Activated gamma-delta T cell treated with anti-CD3 and anti-CD28 coated beads, Interleukin-2, amount 50 U/mL, for 16 hours (primary cell): ENCODE measurements at places on chromosomes 16 and 17.

DNA sequence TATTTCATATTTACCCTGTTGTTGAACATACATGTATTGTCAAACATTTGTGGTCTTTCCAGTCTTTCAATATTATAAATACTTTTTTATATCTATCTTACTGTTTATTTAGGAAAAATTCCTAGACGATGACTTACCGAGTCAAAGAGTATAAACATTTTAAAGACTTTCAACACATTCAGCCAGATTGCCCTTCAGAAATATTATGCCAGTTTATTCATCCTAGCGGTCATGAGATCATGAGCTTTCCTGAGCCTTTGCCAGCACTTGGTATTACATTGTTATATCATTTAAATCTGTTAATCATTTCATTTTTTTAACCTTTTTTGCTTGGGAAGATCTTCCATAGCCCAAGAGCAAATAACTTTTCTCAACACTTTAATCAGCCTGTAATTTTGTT lies 197.4 kb downstream of the SPECC1 start:
- no peak for DNase-seq

DNA sequence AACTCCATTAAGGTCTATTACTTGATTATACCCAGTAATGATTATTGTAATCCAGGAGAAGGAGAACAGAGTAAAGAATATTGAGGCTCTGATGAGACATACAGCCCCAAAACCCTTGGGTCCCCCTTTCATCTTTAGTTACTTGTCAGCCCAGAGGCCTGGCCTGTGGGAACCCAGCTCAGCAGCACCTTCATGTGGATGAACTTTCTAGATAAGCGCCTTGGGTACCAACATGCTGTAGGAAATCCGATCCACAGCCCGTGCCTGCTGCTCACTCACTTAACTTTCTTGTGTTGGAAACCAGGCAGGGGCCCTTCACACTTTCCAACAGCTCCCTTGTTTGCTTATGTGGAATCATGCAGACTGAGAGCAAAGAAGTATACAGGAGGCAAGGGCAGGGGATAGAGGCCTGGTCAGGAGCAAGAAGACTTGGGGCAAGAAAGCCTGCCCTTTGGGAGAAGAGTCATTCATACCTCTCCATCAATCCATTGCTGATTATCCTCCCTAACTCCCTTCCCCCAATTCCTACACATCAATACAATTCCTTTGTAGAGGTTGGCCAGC lies 64.0 kb upstream of the SOX9 start:
- no peak for DNase-seq

DNA sequence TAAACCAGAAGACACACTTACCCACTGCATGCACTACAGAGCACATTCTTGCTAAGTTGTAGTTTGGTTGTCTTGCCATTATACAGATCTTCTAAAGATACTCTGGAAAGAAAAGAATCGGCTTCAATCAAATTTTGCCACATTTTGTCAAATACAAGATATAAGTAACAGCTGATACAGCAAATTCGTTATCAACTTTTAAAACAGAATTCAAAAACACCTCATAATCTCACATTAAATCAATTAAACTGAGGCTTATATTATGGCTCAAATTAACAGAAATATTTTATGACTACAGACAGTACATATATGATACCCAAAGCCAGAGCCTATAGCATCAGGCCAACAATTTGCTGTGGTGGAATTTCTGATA lies 5.4 kb downstream of the DNAJA2 start:
- no peak for DNase-seq

DNA sequence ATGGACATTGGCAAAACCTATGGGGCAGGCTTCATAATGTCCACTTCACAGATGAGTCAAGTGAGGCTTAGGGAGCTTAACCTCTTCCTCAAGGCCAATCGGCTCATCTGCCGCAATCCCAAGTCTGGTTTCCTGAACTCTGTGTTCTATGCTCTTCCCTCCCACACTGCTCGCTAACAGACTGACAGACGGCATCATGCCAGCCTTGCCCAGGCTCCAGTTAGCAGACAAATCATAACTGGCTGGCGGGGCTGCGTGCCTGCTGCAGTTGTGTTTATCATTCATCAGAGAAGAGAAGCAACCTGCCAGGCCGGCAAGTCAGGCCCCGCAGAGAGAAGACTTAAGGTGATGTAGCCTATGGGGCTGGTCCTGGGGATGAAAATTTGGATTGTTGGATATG lies 216.2 kb upstream of the ASIC2 start:
- DNase-seq, result no peak

DNA sequence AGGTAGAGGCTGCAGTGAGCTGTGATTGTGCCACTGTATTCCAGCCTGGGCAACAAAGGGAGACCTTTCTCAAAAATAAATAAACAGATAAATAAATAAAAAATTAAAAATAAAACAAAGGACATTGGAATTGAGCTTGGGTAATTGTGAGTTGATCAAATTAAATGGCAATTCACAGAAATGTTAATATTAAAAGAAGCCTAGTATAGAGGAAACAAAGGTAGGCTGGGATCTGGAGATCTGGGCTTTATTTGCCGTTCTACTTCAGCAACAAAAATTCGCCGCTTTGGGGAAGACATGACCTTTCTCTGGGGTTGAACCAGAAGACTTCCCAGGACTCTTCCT lies 332 bp upstream of the VPS25 start:
- DNase-seq, result no peak

DNA sequence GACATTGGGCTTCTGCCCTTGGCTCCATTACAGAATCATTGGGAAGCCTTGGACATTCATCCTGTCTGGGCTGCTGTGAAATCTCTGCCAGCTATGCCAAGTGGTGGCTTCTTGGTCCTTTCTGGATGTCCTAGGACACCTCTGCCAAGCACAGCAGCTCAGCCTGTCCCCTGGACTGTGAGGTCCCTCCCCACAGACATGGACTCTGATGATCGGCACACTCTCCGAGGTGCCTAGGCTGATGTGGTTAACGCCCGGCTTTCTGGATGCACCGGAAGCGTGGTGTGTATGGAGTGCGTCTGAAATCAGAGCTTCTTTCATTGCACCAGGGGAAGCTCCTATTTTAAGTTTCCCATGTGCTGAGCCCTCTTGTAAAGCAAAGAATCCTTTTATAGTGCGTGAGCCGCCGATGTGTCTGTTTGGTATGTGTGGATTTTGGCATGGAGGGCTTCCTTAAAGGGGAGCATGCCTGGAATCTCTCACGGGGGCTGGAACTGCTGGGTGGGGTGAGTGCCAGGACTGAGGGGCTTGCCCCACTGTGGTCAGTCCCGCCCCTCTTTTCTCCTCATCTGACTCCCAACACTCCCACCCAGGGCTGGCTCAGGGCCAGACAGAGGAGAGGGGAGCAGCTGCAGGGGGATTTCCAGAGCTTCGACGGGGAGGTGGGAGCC lies 7.0 kb upstream of the ARHGAP23 start:
- no peak for DNase-seq

- peak; percentile 75 for DNase-seq
These were observed 23.2 kb upstream of the NTN1 start for GRCh38 chr17:8997994-8998628.

DNA sequence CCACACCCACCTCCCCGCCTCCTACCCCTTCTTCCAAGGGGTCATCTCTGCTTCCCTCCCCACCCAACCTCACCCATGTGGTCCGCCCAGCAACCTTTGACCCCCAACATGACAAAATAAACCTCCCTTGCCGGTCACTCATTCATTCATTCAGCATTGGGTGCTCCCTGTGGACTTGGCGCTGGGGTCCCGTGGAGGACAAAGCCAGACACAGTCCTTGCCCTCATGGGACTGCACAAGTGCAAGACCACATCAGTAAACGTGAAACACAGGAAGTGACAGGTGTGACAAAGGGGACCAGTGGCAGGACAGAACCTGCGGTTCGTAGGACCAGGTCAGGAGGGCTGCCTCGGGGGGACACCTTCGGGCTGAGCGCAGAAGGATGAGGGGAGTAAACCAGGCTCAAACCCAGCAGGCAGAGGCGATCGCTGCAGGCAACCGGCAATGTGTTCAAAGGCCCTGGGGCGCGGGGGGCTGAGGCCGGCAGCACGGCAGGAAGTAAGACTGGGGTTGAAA lies 185.4 kb downstream of the SEC14L1 start:
- DNase-seq, result no peak

DNA sequence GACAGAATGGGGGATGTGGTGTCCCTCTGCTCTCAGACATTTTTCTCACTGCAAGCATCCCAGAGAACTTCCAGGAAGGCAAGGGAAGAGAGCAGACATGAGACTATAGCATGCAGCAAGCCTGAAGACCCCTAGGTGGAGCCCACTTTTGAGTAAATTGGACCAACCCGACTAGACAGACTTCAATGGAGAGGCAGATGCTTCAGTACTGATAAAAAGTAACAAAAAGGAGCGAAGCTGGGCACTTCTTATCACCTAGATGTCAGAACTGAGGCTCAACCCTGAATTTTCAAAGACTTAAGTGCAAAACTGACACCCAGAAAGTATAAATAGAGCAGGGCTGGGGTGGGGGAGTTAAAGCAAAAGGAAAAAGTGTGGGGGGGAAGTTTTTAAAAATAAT lies 130.8 kb downstream of the PMP22 start:
- DNase-seq, result no peak

DNA sequence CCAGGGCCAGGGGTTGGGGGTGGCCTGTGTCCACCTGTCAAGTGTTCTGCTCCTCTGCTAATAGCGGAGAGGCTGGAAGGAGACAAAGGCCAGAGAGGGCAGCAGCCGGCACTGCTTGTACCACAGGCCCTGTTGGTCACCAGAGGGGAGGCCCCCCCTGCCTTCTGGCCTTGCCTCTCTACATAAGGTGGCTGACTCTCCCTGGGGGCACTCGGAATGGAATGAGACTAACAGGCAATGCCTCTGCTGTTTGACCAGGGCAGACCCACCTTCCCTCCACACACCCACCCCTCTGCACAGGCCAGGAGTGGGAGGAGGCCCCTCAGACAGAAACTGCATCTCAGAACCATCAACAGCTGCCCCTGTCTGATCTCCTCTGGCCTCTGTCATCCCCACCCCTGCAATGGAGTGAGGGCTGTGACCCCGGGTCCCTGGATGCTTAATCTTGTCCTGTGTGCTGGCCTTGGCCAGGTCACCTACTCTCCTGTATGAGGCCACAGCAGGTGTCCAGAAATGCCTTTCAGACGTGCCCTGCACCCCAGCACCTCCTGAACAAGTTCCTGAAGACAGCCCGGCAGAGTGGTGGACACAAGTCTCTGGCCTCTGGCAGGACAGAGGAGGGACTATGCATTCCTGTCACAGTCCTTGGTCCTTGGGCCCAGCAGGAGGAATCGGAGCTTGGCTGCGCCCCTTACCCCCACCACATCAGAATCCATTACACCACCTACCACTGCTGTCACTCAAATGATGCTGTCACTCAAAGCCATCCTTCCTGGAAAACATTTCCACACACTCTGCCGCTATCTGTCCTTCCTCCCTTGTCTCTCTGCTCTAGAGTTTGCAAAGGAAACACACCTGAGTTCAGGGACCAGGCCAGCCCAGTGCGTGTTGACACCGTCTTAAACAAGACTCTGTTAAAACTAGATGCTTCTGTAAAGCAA lies 107.5 kb upstream of the ZNF750 start:
- no peak for DNase-seq

GRCh38 chr16:27727941-27728340 lies 178.0 kb downstream of the KATNIP start:
- DNase-seq, result no peak

DNA sequence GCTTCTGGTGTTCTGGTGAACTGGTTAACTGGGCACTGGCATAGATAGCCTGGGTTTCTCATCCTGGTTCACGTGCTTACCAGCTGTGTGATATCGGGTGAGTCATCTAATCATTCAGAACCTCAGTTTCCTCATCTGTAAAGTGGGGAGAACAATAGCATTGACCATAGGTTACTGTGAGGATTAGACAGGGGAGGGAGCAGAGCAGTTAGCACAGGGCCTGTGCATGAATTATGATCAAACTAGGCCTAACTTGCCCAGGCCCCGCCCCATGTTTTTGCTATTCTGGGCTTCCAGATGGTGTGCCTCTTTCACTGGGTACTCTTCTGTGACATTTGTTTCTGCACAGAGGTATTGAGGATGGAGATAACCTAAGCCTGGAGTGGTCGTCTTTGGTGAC lies 4.6 kb upstream of the KLHL36 start:
- no peak for DNase-seq

GRCh38 chr17:83054518-83055125 lies 24.8 kb upstream of the METRNL start:
- DNase-seq, result no peak

DNA sequence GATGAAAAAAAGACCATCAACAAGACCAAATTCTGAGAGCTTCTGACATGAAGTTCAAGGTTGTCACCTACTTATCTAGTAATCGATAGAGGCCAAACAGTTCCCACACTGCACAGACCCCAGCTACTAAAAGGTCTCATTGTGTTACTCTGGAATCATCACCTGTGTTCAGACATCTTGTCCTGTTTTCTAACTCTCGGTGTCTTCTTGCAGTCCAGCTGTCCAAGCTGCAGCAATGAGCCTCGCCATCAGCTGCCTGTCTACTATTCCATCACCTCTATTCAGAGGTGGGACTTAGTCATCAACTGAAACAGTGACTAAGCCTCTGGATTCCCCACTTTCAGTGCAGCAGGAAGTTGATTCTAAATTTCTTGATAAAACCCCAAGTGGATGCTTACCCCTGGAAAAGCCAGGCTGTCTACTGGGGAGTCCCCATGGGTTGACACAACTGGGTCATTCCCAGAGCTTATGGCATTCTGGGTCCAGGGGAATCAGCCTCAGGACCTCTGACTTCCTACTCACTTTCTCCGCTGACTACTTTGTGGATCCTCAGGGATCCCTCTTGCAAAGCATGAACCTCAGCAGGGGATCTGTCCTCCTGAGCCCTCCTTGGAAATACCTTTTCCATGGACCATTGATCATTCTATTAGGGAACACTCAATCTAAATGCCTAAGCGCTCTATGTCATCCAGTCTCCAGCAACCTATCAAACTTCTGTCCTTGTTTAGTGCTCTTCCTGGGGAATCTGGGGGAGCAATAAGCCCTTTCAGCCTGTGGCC lies 46.5 kb downstream of the HNF1B start:
- DNase-seq, result no peak
